ENCODE measurements at places on chromosomes 2 and 18. TPM values are rescaled to one million over a fixed set of nuclear protein-coding genes. Genes with fewer than 3 reads are reported as not detected.

GRCh38 chr2:139465789-139466188, 685.6 kb upstream of the NXPH2 start:
- H3K4me1 ChIP-seq, result no peaks in the 10 kb centered on the region
- H3K4me3 ChIP-seq, result no peak overlapping the region
- no peak for DNase-seq
- no peak overlapping the region for H3K27ac ChIP-seq

DNA sequence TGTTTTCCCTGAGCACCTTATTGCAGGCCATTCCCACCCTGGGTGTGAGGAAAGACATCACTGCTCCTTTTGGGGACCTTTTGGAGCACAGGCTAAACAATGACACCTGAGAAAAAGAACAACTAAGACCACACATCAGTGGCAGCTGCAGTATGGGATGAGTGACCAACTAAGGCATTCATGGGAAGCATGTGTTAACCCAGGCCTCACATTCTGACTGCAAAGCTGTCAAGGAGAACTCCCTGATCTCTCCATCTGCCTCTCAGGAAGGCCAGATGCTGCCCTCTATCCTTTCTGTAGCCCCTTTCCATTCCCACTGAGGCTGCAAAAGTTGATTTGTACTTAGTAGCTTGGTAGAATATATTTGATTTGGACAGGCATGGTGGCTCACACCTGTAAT, 277.7 kb upstream of the FBXO11 start:
- H3K27ac ChIP-seq, result no peak overlapping the region
- H3K27me3 ChIP-seq, result no peaks in the 10 kb centered on the region

DNA sequence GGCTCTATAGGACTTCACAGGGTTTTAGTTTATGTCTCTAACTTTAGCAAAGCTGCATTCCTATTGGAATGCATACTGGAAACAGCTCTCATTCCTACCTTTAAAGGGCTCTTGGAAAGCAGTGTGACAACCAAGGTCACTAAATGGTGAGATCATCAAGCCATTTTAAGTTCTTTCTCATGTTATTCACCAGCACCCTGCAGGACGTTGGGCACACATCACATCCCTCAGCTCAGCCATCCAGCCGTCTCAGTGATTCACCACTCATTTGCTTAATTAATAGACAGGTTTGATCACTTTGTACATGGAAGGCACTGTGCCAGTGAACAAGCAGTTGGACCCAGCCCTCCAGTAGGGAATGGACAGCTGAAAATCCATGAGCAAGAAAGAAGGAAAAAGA, 32.2 kb upstream of the RBM44 start:
- no peak for DNase-seq
- H3K36me3 ChIP-seq, result peaks cover 35% of the 10 kb centered on the region
- H3K4me1 ChIP-seq, result no peaks in the 10 kb centered on the region
- no peaks in the 10 kb centered on the region for H3K27me3 ChIP-seq
- H3K4me3 ChIP-seq, result no peak overlapping the region

DNA sequence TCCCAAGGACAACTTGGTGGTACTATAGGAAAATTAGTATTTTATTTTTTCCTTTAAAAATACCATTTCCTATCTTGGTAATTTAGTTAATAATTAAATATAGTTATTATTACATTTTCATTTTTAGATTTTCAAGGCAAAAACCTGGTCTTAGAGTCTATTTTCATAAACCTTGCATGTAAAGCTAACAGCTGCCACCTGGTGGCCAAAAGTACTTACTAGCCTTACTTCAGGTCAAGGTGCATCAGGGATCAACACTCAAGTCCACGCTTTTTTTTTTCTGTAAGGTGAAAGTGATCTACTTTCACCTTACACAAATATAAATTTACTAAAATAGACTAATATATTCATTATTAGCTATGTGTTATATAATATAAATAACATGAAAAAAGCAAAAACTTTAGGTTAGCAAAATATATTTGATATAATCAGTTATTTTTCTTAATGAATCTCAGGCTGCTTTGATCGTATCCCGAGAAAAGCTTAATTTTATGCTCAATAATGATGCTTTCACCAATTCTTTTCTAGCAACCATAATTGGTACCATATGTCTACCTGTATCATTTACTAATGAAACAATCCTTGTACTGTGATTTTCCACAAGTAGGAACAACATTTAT, 62.5 kb downstream of the RELCH start:
- no peaks in the 10 kb centered on the region for H3K27me3 ChIP-seq
- H3K4me3 ChIP-seq, result no peak overlapping the region
- H3K36me3 ChIP-seq, result no peaks in the 10 kb centered on the region
- DNase-seq, result peak; percentile 11
- no peak overlapping the region for H3K27ac ChIP-seq

The KYNU gene
- not detected for total RNA-seq

The PJVK gene
- total RNA-seq, result 0.16 TPM
